ENCODE measurements at places on chromosomes 1 and 21. TPM values are rescaled to one million over a fixed set of nuclear protein-coding genes. Genes with fewer than 3 reads are reported as not detected.

- DNase-seq, result no peak
Observed at GRCh38 chr1:167943541-167943940, 6.7 kb upstream of the MPC2 start.

DNA sequence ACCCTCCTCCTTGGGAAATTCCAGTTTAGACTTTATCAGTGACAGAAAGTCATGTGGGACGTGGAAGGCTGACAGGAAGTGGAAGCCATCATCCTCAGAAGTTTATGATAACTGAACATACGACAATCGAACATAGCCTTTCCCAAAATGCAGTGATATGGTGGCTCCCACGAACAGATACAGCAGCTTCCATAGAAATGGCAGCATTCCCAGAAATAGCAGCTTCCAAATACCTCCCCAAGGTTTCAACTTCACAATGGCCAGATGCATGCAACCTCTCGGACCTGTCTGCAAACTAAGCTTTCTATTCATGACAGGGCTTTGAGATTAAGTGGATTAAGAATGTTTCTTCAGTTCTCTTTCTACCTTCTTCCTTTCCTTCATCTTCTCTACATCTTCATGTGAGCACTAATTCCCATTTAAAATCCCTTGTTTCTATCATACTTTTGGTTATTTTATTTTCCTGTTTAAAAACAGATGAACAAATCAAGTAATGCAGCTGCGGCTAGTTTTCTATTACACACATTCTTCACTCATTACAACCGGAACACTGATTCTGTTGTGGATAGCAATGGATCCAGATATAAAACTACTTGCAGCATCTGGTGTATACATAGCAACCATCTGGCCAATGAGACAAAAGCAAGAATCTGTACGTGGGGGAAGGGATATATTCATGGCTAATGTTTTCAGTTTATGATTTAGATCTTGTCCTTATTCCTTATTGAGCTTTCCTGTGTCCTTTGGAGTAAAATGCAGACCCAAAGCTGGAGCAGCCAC lies 304.8 kb downstream of the BRINP3 start:
- DNase-seq, result peak; percentile 33

CD244 gene
- not detected for total RNA-seq

DNA sequence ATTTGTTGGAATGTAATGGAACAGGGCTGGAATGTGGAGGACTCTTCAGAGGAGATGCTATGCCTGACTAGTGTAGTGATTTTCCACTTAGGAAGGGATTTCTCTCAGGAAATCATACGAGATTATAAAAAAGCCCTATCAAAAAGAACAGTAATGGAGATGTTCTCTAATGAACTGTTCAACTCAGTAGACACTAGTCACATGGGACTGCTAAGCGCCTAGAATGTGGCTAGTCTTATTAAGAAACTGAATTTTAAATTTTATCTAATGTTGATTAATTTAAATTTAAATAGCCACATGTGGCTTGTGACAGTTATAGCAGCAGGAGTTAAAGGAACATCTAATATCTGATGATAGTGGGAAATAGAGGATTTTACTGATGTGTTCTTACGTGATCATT lies 94.0 kb downstream of the SLC35F3 start:
- no peak for DNase-seq

LCE1D gene
- not detected for total RNA-seq

NBPF4 gene
- not detected for total RNA-seq

GPR37L1 gene
- total RNA-seq, result not detected

DNA sequence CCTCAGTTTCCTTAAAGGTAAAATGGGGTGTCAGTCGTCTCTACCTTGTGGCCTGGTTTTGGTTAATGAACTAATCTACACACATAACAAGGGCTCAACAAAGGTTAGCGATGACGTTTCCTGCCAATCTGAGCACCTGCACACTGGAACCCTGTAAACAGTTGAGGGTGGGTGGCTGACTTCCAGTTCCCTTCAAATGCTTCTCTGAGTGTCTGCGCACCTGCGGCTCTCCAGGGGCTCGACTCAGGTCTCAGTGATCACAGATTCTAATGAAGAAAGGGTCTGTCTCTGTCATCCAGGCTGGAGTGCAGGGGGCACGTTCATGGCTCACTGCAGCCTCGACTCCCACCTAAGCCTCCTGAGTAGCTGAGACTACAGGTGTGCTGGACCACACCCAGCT lies 3.3 kb upstream of the AGPAT3 start:
- DNase-seq, result no peak

- peak; percentile 18 for DNase-seq
Observed at GRCh38 chr1:51733793-51734522, 117.1 kb downstream of the OSBPL9 start.

GRCh38 chr1:204340081-204340889 lies 19.4 kb downstream of the PLEKHA6 start:
- DNase-seq, result no peak

DNA sequence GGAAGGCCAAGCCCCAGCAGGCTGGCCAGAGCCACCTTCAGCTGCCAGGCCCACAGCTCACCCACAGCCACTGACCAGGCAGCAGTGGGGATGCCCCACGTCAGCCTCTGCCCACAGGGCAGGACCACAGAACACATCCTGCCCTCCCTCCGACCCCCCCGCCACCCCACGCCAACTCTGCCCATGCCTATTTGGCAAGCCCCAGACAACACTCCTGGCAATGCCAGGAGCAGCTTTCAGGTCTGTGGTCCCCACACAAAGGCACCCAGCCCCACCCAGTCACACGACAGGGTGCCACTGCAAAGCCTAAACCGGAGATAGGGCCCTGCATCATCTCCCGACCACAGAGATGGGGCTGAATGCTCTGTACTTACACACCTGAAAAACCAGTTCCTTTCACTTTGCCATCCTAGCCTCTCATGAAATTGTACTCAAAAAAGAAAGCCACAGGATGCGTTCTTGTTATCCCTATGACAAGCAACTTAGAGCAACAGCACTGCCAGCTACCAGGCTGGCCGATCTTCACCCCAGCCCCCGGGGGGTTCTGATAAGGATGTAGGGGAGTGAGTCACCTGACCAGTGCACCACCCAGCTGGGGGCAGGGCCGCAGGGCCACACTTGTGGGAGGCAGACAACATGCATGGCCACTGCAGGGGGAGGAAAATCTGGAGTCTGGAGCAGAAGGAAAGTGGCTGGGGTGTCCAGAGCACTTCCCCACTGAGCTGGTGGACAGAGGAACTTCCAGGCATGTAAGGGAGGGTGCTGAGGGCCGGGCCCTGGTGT lies 36.2 kb downstream of the UBE2G2 start:
- peak; percentile 83 for DNase-seq

- DNase-seq, result no peak
Observed at GRCh38 chr21:33931799-33932390, 16.3 kb upstream of the ATP5PO start.

CHIA gene
- not detected for total RNA-seq

OR2M2 gene
- not detected for total RNA-seq

DNA sequence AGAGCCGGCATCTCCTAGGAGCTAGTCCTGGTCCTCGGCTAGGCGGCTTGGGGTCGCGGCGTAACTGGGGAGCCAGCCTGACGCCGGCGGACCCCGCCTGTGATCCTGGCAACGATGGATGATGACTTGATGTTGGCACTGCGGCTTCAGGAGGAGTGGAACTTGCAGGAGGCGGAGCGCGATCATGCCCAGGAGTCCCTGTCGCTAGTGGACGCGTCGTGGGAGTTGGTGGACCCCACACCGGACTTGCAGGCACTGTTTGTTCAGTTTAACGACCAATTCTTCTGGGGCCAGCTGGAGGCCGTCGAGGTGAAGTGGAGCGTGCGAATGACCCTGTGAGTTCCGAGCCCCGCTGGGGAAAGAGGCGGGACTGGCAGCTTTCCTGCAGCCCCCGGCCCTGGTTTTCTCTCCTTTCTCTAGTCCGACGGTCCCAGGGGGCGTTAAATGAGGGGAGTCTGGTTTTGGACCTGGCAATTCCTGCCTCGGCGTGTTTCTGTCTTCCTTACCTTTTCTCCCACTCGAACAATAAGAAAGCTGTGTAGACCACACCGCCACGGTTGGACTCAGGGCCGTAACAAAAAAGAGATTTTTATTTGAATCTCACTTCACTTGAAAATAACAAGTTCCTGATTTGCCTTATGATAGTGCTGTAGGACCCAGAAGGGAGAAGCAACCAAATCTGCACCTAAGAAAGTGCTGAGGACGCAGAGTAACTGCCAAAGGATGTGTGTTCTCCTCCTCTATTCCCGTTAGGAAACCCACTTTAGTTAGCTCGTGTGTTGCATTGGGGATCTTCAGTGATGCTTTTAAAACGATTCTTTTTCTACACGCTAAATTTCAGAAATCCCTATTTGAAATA lies at the start of gene SPRTN:
Gene SPRTN, plus strand, starts transcription at position 24 of the 859 bp plus-strand sequence. Its CDS starts 91 bp downstream, at position 115.
- DNase-seq, result no peak

LMOD1 gene
- total RNA-seq, result 4.7 TPM

- DNase-seq, result no peak
Observed at GRCh38 chr1:229001467-229002011, 266.3 kb downstream of the RHOU start.

All from M059J (cell line).